GM12892 (cell line): ENCODE measurements at places on chromosomes 3 and 15.

- DNase-seq: peak; percentile 32
These were observed 1.7 kb upstream of the HES1 start for GRCh38 chr3:194134231-194134756.

DNA sequence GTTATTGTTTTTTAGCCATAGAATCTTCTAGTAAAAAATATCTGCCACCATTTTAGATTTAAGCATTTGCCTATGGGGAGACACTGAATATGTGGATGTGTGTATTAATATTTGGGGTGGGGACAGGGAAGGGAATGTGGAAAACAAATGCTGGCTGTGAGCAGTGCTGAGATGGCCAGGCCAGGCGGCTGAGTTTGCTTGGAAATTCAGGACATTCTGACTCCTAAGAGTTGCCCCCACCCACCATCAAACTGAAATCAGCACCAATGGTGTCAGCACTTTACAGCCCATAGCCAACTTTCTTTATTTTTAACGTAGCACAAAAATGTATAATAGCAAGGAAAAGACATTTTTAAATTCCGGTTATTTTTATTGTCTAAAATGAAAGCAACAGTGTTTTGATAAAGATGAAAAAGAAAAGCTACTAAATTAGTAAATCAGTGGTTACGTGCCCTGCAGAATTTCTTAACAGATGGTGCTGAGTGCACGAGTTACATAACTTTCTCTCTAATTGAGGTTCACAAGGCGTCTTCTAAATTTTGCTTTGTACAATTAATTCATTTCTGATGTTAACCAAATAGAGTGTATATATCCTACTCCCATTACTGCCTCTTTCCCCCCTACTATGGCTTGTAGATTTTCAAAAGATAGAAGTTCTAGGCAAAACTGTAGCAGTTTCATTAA lies 34.0 kb downstream of the B3GALNT1 start:
- no peak for DNase-seq

DNA sequence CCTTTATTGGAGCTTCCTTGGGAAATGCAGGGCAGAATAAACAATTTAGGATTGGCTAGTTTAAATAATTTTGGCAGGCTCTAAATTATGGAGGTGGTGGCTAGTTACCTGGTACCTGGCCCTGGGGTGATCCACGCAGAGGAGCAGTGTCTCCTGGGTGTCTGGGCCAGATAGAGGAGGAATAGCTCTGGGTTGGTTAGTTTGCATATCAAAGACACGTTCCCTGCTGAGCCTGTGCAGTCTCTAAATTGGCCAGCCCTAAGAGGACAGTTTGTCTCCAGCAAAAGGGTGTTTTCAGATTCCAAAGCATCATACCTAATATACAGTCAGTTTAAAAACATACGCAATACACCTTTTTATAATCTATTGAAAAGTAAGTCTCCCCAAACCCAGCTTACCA lies 333.3 kb upstream of the TPM1 start:
- DNase-seq: no peak

DNA sequence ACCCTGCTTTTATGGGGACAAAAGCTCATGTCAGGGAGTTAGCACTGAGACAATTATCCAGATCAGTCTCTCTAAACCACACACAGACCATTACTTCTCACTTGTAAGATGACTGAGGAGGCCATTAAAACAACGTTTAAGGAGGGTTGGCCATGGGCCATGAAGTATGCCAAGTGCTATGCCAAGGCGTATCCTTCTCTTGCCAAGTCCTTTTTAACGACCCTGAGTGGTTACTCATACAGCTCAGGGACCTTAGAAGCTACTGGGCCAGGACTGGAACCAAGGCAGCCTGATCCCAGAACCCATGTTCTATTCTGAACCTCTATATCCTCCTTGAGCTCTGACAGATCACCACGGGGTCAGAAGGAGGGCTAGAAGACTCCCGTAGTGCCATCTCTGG lies 50.0 kb downstream of the NMNAT3 start:
- no peak for DNase-seq

DNA sequence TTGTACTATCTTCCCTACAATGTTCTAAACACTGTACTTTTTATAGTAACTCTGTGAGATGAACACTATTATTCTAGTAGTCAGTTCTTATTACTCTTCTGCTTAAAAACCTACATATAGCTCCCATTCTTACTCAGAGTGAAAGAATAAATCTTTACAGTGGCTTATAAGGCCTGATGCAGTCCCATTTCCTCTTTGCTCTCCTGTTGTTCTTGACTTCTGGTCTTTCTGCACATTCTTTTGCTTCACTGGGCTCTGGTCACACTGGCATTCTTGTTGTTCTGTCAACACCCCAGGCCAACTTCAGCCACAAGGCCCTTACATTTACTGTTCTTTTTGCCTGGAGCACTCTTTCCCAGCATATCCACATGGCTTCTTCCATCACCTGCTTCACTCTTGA lies 58.2 kb upstream of the TP63 start:
- no peak for DNase-seq
